ENCODE measurements at places on chromosomes 6 and 20.

DNA sequence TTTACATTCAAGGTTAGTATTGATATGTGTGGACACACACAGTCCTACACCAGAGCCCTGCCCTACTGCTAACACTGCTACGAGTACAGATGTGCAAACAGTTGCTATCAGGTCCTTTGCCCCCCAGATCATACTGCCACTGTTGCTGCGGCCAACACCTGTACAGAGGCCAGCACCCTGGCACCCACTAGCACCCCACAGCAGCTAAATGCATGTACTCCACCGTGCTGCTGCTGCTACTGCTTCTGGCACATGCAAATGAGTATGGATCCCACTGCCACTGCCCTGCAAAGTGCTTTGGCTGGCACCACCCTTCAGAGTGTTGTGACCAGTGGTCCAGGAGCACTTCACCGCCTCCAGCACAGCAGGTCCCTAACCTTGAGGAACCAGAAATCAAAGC lies 621.9 kb downstream of the GRIK2 start:
- no peak for DNase-seq

DNA sequence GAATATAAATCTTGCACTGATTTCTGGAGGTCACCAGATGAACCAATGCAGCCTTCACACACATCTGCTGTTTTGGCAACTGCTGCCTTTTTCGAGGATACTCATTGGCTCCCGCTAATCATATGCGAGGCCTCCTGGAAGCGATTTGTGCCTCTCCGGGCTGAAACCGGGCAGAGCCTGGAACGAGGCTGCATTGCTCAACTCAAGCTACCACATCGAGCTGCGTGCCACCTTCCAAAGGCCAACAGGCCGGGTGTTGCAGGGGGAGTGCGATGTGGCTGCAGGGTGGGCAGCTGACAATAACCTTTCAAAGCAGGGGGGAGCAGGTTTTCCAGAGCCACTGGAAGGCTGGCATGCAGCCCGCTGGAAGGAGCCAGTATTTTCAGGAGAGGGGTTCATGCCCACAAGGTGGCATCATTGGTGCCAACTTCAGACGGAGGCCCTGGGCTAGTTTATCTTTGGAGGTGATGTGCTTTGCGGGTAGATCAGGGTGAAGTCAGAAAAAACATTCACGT lies 122.6 kb upstream of the IFNGR1 start:
- peak; percentile 7 for DNase-seq

GRCh38 chr20:49583669-49584417 lies 15.9 kb upstream of the PTGIS start:
- no peak for DNase-seq

DNA sequence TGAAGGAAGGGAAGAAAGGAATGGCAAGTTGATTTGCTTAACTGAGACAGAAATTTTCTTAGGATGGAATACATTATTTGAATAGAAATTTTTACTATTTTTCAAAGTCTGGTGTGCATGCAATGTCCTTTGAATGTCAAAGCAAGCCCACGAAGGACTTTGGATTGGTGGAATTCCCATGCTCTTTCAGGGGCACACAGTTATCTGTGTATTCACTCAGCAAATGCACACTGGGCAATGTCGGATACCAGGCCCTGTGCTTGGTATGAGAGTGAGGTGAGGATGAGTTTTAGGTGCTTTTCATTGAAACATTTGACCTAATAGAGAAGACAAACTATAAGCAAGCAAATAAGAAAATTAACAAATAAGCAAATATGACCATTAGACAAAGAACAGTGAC lies 73.3 kb downstream of the SYCP2L start:
- DNase-seq, result no peak

GRCh38 chr6:163862701-163863100 lies 448.2 kb downstream of the QKI start:
- DNase-seq, result no peak

GRCh38 chr20:50694379-50695134 lies 3.2 kb upstream of the RIPOR3 start:
- no peak for DNase-seq

- DNase-seq, result peak; percentile 69
Observed at GRCh38 chr6:95577304-95578105, at the start of gene MANEA. Gene MANEA (plus strand): TSS chr6:95577535. CDS start chr6:95586440, 8,905 bp downstream.

GRCh38 chr6:81996414-81996813 lies 243.9 kb upstream of the TENT5A start:
- no peak for DNase-seq

GRCh38 chr20:20872428-20872827 lies 160.0 kb upstream of the RALGAPA2 start:
- DNase-seq, result no peak

DNA sequence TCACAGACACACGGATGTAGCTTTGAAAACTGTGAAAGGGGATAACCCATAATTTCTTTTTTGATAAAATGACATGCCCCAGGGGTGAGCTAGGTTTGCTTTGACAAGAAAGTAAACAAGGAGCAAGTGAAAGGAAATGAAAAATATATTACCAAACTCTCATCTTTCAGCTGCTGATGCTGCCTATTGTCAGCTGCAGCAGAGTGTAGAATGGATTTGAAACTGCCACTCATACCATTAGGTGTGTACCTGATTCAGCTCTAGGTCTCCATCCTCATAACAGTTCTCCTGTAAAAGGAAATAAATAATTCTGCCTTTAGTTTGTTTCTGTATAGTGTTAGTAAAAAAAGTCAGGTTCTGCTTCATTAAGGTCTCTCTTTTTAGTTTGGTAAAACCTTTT lies 415.1 kb upstream of the MARCKS start:
- DNase-seq, result no peak

- DNase-seq, result no peak
Observed at GRCh38 chr20:24007758-24008157, 19.2 kb upstream of the GGTLC1 start.

GRCh38 chr20:9270831-9271230 lies 201.9 kb downstream of the PLCB4 start:
- DNase-seq, result no peak

GRCh38 chr20:41428285-41428684 lies 61.7 kb upstream of the EMILIN3 start:
- DNase-seq, result no peak

DNA sequence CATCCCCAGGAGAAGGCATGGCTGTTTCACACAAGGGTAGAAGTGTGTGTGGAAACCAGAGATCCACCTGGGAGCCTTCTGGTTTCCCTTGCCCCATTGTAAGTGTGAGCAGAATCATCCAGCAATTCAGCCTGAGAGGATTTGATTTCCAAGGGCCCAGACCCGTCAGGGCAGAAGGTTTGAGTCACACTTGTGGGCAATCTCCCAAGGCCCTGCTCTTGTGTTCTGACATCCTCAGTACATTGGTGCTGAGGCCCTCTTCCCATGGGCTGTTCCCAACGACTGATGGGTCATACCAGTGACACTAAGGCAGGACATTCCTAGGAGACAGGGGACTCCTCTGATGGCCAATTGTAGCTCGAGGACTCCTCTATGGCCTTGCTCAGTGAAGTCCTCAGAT lies 58.2 kb upstream of the POLR1H start:
- DNase-seq, result no peak

DNA sequence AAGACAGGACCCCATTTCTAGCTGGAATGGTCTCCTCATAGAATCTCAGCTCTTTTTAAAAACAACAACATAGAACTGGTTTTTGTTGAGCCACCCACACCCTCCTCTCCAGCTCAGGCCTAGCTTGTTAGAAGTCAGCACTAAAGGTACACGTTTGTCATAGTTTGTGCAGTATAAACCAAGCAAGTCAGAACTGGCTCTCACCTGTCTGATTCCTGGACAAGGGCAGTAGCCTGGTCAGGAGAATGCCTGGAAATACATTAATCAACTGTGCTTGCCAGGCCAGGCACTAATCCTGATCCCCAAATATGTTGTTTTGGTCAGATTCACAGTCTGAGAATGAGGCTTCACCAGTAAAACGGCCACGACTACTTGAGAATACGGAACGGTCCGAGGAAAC lies 296.7 kb downstream of the ZFAND3 start:
- DNase-seq, result no peak

DNA sequence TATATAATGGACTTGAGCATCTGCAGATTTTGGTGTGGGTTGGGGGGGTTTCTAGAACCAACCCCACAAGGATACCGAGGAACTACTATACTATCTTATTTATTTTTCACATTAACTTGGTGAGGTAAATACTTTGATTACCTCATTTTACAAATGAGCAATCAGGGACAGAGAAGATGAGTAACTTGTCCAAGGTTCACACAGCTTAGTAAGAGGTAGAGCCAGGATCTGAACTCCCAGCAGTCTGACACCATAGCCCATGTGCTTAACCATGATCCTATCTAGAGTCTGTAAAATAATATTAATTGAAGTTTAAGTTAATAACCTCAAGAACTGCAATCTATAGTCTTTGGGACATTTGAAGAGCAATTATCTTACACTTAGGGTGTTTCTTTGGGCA lies 28.6 kb downstream of the DHX35 start:
- DNase-seq, result no peak

GRCh38 chr6:3176562-3177355 lies 19.4 kb upstream of the TUBB2A start:
- no peak for DNase-seq

DNA sequence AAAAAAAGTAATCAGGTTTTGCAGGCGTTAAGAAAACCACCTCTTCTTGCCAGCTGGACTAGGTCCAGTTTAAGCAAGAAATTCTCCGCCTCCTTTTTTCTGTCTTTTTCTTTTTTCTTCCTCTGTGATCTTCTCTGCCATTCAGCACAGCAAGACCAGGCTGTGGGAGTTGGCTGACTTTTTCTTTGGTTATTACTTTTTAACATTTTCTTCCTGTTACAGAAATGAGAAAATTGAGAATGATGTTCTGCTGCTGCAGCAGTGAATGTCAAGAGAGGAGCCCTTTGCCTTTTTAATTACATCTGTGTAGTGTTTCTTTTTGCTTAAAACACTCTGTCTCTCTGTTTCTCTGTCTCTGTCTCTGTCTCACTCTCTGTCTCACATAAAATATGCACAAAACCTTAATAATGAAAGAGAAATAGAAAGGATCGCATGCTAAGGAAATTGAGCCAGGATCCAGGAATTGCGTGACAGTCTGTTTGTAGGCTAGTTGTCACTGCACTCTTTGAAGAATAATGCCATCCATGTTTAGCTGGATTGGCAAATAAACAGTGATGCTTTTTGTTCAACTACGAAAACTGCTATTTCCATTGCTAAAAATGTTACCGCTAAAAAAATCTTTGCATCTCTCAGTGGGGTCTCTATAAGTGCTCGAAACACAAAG lies 103.2 kb upstream of the SUPT3H start:
- DNase-seq, result no peak

DNA sequence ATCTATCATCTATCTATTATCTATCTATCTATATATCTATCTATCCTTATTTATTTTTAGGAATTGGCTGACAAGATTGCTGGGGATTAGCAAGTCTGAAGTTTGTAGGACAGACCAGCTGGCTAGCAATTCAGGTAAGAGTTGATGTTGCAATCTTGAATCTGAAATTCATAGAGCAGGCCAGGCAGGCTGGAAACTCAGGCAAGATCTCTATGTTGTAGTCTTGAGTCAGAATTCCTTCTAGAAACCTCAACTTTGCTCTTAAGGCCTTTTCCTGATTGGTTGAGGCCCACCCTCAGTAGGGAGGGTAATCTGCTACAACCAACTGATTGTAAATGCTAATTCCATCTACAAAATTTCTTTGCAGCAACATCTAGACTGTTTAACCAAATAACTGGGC lies 19.2 kb downstream of the MAPK13 start:
- DNase-seq, result no peak

GRCh38 chr20:46260480-46260879 lies 47.8 kb downstream of the CDH22 start:
- DNase-seq, result no peak

DNA sequence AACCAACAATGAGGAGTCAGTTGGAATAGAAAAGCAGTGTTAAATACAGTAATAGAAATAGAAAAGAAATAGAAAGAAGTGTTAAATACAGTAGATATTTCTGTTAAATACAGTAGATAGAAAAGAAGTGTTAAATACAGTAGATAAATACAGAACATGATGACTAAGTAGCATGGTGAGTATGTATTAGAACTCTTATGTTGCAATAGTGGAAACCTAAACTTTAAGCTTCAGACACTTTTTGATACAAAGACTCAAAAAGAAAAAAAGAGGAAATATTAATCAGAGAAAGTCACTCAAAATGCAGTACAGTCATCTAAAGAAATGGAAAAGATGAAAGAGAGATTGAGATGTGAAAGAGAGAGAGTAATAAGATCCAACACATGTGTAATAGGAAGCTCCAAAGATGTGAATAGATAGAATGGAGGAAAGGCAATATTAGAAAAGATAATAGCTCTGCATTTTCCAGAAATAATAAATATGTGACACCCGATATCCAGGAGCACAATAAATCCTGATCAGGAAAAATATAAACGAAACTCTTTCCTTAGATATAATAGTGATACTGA lies 131.5 kb upstream of the KCNK16 start:
- DNase-seq, result no peak

DNA sequence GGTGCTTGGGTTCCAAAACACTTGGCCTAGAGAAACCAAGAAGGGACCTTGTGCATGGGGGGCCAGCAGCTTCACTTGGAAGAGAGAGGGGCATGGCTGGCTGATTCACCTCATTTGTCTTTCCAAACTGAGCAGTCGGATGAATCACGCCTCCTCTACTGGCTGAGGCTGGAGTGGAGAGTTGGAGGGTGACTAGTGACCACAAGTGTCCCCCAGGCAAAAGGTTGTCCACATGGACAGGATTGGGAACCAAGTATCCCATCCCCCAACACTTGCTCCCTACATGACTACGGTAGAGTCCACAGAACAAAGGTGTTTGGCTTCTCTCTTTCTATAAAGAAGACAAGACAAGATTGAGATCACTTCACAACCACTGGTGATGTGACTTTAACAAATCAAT lies 875.6 kb downstream of the QKI start:
- no peak for DNase-seq

DNA sequence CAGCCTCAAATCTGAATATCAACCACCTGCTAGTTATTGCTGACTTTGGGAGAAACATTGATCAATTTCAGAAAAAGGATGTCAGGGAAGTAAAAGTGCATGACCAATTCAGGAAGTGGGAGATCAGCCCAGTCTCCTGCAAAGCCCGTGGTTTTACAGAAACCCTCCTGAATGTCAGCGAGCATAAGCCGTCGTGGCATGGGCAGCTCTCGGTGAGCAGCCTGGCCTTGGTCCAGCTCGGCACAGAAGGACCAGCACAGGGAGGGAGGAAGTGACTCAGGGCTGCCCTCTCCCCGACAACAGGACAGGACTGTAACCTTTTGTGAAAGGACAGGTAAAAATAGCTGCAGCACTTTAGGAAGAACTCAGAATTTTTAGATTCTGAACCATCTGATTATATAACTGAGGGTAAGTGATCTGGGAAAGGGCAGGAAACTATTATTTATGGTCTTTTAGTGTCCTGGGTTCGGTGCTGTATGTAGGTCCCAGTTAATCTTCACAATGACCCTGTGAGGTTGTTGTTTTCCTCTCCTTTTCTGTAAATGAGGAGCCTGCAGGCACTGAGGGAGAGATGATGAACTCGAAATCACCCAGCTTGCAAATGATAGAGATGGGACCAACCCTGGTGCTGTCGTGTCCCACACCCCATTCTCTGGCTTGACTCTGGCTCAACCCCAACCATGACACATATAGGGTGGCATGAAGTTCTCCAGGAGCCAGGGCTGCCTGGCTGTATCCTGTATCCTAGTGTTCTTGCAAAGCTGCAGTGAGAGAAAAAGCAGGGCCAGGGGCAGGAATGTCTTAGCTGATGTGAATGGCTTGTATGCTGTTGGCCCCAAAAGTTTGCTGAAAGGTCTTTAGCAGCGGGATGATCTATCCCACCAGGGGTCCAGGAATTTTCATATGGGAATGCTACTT lies 37.6 kb downstream of the NRN1 start:
- DNase-seq, result no peak

GRCh38 chr20:60822699-60823607 lies 429.1 kb upstream of the CDH4 start:
- DNase-seq, result no peak
